ENCODE measurements at places on chromosomes 5 and 9.

- no peak for DNase-seq
Measured at GRCh38 chr9:131728546-131728910, 11.3 kb downstream of the RAPGEF1 start.

GRCh38 chr9:109504689-109505088 is 6.6 kb upstream of the PTPN3 start:
- DNase-seq, result no peak

DNA sequence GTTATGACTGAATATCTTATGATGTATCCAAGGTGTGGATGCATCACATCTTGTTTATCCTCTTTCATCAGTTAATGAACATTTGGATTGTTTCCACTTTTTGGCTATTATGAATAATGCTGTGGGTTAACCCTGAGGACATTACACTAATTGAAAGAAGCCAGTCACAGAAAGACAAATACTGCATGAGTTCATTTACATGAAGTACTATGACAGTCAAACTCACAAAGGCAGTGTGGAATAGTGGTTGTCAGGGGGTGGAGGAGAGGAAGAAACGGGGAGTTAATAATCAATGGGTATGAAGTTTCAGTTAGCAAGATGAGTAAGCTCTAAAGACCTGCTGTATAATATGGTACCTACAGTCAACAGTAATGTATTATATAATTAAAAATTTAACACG is 409.4 kb upstream of the CTNND2 start:
- DNase-seq, result no peak

DNA sequence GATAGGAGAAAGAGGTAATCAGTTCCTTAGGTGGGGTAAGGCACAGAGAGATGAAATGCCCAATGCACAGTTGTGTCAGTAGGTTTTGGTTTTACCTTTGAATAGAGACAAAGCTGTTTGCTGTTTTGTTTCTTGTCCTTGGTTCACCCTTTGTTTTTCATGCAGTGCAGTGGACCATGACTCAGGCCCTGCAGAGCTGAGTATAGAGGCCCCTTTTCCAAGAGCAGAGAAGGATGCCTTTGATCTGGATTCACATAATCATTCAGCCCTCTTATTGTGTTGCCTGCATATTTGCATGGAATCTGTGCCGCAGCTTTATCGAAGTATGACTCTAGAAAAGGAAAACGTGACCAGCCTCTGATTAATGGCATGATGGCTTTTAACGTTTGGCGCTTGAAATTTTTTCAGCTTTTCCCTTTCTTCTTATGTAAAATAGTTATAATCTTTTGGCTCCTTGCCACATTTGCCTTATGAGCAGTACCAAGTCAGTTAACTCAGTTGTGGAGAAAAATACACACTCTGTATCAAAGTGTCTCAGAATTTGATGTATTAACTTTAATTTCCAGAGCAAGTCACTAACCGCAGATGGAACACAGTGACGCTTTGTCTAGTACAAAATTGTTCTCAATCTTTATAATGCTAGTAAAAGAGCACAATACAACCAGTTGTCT is 197.6 kb downstream of the KDM4C start:
- DNase-seq, result peak; percentile 49

GRCh38 chr5:146015001-146015400 is 78.6 kb downstream of the SH3RF2 start:
- DNase-seq, result no peak

DNA sequence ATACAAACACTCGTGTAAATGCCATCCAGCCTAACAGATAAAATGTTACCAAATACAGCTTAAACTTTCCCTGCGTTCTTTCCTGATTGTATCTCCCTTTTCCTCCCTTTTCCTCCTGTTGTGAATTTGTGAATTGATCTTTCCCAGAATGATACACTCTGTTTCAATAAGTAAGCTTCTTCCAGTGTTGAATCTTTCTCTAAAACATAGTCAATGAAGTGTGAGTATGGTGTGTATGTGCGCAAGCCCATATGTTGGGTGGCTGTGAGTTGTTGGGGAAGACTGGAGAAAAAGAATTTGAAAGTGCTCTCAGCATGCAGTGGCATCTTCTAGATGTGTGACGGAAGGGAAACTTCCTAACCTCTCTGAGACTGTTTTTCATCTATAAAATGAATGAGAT is 143.1 kb upstream of the KLF4 start:
- no peak for DNase-seq

DNA sequence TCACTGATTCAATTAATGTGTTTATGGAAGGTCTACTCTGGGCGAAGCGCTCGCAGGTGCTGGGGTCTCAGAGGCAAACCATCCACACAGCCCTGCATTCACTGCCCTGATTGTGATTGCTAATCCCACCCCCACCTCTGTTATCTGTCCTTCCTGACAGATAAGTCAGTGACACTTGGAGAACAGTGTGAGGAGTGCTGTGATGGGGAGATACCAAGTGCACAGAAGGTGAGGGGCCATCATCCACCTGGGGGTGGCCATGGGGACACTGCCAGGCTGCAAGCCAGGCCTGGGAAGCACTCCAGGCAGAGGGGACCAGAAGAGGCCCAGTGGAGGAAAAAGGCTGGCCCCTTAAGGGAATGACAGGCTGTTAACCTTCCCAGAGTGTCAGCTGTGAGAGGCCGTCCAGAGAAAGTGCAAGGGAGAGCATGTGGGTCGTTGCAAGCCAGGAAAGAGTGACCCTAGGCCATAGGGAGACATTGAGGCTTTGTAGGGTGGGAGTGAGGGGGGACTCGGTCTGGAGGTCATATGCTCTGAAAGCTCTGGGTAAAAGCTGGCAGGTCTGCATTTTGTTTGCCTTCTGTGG is 18.0 kb downstream of the IL9 start:
- no peak for DNase-seq

- no peak for DNase-seq
Measured at GRCh38 chr5:1734908-1735289, 64.7 kb downstream of the MRPL36 start.

DNA sequence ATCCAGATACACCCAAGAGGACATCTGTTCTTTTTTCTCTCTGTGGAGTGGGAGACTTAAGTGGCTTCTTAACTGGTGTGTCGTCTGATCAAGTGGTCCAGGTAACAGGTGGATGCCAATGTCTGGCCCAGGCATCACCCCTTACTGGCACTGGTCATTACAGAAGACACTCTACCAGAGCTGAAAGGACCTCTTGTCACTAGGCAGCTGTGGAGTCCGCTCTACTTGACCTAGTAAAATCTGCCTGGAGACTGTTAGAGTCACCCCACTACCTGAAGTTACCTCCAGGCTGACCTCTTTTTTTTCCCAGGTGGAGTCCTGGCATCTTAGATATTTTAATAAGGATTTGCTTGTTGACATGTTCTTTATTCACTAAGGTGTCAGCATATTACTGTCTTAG is 22.5 kb downstream of the FXN start:
- DNase-seq, result no peak

- no peak for DNase-seq
Measured at GRCh38 chr5:114208120-114208519, 153.8 kb upstream of the KCNN2 start.

DNA sequence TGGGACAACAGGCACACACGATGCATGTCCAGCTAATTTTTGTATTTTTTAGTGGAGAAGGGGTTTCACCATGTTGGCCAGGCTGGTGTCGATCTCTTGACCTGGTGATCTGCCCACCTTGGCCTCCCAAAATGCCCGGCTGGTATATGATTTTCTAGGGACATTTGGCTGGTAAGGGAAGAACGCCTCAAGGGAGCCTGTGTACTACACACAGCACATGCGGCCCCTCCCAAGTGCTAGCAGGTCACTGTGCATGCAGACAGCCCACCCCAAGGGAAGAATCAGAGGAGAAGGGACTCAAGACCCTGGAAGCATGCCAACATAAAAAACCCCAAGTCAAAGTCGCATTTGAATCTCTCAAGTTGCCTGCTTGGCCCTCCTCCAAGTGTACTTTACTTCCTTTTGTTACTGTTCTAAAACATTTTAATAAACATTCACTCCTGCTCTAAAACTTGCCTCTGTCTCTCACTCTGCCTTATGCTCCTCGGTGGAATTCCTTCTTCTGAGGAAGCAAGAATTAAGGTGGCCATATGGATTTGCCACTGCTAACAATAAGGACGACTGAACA is 24.3 kb upstream of the OTULINL start:
- no peak for DNase-seq

DNA sequence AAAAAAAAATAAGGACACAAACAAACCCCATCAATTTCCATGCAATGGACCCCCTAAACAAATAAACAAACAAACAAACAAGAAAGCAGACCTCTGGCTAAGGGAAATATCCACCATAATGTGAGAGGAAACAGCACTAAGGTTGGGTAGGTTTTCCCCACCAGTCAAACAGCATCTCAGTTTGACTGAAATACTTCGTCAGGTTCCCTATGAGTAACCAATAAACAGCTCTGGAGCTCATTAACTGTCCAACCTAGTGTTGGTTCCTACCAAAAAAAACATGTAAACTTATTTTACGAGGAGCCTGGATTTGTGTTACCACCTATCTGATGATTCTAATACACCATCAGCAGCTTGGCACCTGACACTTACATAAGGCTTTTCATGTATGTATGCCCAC is 198.5 kb upstream of the TARS1 start:
- no peak for DNase-seq

GRCh38 chr9:93677641-93678136 is 101.3 kb downstream of the PHF2 start:
- DNase-seq, result no peak

GRCh38 chr5:32734827-32735378 is 23.8 kb downstream of the NPR3 start:
- DNase-seq, result no peak

DNA sequence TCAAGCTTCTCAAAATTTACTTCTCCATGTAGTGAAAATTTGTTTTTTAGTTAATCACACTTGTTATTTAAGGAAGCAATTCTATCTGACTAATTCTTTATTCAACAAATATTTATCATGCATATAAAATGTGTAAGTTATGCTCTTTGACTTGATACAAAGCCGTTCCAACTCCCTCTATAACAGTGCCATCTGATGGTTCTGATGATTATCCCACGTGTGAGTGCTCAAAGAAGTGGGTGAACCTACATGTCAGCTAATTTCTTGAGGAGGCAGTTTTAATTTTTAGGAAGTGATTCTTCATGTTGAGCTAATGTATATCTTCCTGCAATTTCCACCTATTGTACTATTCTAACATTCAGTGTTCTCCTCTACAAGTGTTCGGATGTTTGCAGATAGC is 88.8 kb upstream of the BRINP1 start:
- no peak for DNase-seq

- no peak for DNase-seq
Measured at GRCh38 chr9:114549697-114550330, 37.8 kb upstream of the ATP6V1G1 start.

- DNase-seq, result no peak
Measured at GRCh38 chr9:97627624-97628023, 5.5 kb downstream of the TSTD2 start.

DNA sequence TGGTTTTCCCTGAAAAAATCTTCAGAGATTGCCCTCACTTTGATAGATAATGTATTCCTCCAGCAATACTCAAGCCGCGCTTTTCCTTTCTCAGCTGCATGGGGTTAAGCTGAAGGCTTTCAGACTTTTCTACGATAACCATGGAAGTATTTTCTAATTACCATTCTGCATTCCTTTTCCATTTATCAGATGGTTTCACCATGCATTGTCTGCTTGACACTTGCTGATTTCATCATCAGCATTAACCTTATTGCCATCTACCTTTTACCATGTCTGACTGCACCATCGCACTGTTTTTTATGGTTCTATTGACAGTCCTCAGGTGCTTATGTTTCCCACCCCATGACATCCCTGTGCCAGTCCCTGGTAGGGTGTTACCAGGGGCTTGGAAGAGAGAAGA is 91.6 kb downstream of the DMAC1 start:
- no peak for DNase-seq

DNA sequence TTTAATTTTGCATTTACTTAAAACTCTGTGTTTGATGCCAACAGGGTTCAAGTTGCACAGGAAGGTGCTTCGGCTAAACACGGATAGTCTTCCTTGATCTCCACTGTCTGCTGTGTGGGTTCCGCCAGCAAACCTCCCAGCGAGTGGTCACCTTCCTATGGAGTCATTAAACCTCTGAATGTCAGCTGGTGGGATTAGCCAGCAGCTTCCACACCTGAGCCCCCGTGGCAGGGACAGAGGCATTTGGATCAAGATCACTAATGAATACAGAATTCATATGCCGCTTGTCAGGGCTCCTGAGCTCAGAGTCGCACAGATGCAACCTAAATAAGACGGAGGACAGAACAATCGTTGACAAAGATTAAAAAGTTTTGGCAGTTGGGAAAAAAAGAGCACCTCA is 39.5 kb downstream of the PSMB7 start:
- DNase-seq, result no peak

GRCh38 chr9:29214154-29214689 is 1640.9 kb upstream of the C9orf72 start:
- DNase-seq, result peak; percentile 49

- DNase-seq, result peak; percentile 54
Measured at GRCh38 chr5:59020611-59021285, 437.9 kb downstream of the RAB3C start.

DNA sequence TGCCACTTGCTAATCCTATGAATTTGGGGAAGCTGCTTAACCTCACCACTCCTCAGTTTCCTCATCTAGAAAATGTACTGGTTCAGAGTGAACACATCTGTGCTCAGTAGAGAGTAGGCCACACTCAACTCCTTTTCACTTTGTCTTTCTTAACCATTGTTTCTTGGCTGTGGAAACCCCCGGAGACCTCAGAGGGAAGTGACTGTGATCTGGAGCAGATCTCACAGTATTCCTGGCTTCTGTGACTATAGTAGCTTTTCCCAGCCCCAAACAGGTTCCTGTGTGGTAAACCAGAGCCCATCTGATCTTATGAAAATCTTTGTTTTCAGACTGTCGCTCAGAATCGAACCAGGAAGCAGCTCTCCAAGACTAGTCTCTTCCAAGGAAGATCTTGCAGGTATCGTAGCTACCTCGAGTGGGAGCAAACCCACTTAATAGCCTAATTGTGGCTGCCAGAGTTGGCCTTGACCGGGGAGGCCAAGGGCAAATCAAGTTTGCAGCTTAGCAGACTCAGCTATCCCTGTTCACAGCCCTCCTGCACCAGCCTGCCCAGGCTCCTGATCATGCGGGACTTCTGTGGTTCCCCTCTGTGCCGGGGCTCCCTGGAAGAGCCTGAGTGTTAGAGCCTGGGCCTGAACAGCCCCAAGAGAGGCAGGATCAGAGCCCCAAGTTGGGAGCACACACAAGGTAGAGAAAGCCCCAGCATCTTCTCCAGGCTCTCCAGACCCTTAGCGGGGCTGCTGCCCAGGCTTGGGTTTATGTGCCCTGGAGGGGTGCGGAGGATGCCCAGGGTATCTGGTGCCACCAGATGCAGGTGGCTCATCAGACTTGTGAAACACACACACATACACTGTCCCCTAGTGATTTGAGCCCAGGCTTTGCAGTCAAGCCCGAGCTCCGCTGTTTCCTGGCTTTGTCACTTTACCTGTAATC is 52.2 kb upstream of the ANGPTL2 start:
- DNase-seq, result no peak

Data from ELR (cell line).